ENCODE measurements at places on chromosomes 11 and 22.

- DNase-seq: no peak
These were observed 610.7 kb downstream of the JRKL start for GRCh38 chr11:97000481-97000880.

- no peak for DNase-seq
These were observed 14.7 kb downstream of the TOM1 start for GRCh38 chr22:35314161-35314942.

DNA sequence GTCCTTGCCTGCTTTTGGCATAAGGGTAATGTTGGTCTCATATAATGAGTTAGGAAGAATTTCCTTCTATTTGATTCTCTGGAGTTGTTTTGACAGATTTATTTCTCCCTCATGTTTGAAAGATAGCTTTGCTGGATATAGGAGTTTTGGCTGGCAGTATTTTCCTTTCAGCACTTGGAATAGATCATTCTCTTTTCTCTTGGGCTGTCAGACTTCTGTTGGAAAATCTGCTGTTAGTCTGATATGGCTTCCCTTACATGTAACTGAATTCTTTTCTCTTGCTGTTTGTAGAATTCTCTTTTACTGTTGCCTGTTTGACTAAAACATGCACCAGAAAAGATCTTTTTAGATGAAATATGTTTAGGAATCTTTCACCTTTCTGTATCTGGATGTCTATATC lies 165.5 kb downstream of the GUCY1A2 start:
- no peak for DNase-seq

- no peak for DNase-seq
These were observed 369.2 kb downstream of the DCDC1 start for GRCh38 chr11:31000381-31000780.

- DNase-seq: no peak
These were observed 524.5 kb downstream of the NTM start for GRCh38 chr11:131894615-131895544.

DNA sequence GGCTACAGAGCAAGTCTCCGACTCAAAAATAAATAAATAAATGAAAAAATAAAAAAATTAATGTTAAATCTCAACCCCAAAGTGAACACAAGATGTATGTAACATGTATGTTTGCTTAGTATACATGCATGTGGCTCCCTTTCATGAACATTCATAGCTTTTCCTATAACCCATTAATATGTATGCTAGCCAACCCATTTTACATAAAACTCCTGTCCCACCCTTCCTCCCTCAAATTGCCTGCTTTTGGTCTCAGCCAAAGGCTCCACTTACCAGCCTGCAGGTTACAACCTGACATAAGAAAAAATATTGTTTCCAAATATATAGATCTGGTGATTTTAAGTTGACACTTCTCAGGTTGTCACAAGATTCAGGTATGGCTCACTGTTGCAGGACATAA lies 3.7 kb upstream of the FOLR1 start:
- no peak for DNase-seq

- DNase-seq: peak; percentile 84
These were observed 1.6 kb downstream of the NCAM1 start for GRCh38 chr11:112962579-112963367.

- no peak for DNase-seq
These were observed 9.7 kb upstream of the CCKBR start for GRCh38 chr11:6249770-6250555.

GRCh38 chr11:65446446-65447277 lies 24.1 kb downstream of the NEAT1 start:
- DNase-seq: no peak

DNA sequence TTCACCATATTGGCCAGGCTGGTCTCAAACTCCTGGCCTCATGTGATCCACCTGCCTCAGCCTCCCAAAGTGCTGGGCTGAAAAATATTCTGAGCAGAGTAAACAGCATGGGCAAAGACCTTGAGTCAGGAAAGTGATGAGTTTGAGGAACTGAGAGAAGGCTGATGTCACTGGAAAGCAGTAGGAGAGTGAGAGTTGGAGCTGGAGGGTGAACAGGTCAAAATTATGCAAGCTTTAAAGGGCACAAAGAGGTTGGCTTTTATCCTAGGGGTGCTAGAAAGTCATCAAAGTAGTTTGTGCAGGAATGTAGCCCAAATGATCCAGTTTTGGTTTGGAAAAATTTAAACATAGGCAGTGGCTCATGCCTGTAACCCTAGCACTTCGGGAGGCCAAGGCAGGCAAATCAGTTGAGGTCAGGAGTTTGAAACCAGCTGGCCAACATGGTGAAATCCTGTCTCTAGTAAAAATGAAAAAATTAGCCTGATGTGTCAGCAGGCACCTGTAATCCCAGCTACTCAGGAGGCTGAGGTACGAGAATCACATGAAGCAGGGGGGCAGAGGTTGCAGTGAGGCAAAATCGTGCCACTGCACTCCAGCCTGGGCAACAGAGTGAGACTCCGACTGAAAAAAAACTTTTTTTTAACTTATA lies 44.7 kb upstream of the CXCR5 start:
- DNase-seq: no peak

DNA sequence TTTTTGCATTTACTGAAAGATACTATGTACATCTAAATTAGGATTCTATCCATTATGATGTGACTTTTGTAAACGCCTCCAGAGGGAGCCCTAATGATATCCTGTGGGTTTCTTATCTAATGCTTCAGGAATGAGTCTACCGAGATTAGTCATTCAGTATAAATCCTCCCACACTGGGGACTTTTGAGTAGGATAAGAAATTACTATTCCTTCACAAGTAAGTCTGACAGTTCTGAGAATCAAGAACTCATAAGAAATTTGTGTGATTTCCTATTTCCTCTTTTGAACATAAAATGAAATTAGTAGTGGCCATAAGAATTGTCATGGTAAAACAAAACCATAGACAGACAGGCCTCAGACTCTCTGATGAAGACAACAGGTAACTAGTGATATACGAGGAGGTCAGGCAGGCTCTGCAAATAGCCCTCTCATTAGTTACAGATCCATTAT lies 10.0 kb upstream of the OR5M1 start:
- DNase-seq: no peak

GRCh38 chr11:127219704-127220103 lies 219.1 kb upstream of the KIRREL3 start:
- no peak for DNase-seq

- DNase-seq: no peak
These were observed 42.2 kb downstream of the UBASH3B start for GRCh38 chr11:122697636-122698167.

- DNase-seq: no peak
These were observed 144.1 kb downstream of the ARHGAP42 start for GRCh38 chr11:100830978-100831732.

GRCh38 chr11:94958121-94958696 lies 15.1 kb downstream of the CWC15 start:
- DNase-seq: no peak

DNA sequence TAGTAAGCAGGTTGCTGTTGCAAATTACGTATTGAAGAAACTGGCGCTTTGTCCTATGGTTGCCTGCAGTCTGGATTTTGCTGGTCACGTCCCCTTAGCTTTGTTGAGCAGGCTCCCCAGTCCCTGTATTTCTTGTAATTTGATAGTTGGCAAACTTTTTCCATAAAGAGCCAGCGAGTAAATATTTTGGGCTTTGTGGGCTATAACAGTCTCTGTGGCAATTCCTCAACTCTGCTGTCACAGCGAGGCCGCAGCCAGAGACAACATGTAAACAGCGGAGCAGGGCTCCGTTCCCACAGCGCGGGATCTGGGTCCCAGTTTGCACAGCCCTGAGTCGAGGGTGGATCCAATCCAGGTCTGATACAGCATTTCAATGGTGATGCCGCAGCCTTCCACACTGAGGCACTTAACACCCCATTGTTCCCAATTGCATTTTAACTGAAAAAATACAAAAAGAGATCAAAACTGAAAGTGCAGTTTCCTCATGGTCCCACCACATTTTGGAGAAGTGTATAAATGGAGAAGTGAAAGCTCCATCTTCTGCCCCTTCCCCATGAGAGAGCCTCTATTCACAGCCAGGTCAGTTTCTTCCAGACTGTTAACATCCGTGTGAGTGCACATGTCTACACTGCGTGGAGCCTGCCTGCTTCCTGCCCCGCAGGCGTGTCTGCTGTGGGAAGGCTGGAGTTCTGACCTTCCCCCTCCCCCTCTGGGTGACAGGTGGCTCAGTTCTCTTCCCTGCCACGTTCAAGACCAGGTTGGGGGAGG lies 89.1 kb downstream of the RPS6KA4 start:
- DNase-seq: no peak

GRCh38 chr11:120775986-120776951 lies 247.6 kb upstream of the TBCEL start:
- no peak for DNase-seq

DNA sequence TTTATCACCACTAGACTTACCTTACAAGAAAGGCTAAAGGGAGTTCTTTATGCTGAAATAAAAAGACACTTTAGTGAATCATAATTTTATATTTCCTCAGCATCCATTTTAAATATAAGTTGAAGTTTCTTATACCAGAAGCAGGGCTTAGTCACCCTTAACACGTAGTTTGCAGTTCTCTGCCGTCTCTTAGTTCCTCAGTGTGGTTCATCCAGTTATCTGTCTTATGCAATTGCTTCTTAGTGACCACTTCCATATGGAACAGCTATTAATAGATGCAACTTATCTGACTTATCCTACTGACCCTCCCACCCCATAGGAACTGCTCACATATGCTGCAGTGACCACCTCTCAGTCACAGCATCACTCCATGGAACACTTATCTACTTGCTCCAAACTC lies 11.7 kb upstream of the SLC36A4 start:
- DNase-seq: no peak

DNA sequence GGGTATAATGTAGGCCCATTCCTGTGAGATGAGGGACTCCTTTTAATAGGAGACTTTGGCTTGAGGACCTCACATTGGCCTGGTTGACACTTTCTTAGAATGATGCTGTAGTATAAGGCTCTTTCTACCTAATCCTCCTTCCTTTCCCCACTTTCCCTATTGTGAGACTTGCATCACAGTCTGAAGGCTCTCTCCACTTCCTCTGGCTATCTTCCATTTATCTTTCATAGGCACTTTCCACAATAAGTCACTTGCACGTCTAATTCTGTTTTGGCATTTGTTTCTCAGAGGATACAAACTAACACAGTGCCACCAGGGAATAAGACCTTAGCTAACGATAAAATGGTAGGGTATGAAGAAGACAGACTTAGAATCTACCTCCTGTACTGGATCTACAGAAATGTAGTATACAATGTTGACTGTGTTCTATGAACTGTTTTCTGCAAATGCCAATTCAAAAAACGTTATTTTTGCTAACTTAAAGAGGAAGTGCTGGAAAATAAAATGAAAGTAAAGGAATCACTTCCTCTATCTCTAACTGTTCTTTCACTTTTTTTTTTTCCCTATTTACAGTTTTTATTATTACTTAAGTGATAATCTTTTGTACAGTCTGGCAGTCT lies 17.9 kb upstream of the PDE3B start:
- DNase-seq: no peak

DNA sequence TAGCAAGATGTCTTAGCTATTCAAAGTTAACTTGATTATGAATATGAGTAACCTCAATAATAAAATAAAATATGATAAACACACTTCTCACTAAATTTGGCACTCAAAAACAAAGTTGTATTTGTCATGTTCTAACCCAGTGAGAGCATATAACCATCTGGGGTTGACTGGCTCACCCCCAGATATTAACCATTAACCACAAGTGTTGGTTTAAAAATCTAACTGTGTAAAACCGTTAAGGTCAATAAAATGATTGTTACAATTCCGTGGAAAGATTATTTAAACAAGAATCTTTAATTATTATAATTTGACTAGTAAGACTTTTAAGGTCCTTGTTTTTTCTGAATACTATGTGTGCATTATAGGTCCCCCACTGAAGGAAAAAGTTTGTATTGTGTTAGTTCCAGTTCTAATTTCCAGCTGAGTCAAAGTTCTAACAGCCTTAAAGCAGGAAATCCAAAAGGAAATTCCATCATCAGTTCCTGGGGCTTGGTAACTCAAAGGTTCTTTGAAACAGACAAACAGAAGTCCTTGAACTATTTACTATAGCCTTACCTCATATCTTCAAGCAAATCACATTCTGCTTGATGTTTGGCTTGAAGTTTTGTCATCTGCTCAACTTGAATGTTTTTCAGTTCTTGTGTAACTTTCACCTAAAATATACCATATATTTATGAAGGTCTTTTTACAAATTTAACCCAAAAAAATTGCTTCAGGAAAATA lies 2.5 kb downstream of the FCHSD2 start:
- DNase-seq: no peak

DNA sequence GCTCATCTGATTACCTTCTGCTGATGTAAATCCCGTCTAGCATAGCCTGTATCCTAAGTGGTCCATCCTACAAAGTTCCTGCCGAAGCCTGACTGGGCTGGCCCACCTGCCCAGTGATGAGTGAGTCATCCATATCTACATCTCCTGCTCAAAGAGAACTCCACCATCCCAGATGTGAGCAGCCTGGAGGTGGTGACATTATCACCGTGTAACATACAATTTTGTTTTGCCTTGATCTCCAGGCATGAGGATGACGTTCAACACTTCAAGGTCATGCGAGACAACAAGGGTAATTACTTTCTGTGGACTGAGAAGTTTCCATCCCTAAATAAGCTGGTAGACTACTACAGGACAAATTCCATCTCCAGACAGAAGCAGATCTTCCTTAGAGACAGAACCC lies 5.6 kb downstream of the TMA7B start:
- no peak for DNase-seq

All from left hindlimb (tissue), 1 donor.